Frontal cortex (tissue), 4 donors: ENCODE measurements at places on chromosomes 2 and 18.

GRCh38 chr18:34864836-34865497, 154.9 kb downstream of the DTNA start:
- DNase-seq, result no peak

GRCh38 chr2:157441072-157441454, 2.8 kb downstream of the CYTIP start:
- DNase-seq, result no peak

- DNase-seq, result no peak
Observed at GRCh38 chr2:213119061-213119809, 32.2 kb downstream of the IKZF2 start.

- DNase-seq, result no peak
Observed at GRCh38 chr2:232502511-232502910, 14.9 kb upstream of the ECEL1 start.

GRCh38 chr2:240319855-240320203, 115.6 kb upstream of the GPC1 start:
- DNase-seq, result no peak

DNA sequence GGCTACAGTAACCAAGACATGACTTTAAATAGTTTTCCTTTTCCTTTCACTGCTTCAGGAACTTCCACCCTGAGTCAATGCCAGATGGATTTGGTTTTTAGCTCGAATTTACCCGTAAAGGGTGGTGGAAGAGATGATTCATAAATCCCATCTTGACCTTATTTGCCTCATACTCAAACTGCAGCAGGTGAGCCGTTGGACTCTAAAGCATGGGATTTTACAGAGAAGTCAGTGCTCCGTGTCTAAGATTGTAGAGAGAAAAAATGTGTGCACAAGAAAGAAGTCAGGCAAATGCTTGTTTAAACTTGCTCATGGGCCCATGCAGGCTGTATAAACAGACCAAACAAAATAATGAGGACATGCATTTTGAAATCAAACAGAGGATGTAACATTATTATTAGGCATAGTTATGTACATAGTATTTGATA, 369.7 kb upstream of the TRIB2 start:
- no peak for DNase-seq

DNA sequence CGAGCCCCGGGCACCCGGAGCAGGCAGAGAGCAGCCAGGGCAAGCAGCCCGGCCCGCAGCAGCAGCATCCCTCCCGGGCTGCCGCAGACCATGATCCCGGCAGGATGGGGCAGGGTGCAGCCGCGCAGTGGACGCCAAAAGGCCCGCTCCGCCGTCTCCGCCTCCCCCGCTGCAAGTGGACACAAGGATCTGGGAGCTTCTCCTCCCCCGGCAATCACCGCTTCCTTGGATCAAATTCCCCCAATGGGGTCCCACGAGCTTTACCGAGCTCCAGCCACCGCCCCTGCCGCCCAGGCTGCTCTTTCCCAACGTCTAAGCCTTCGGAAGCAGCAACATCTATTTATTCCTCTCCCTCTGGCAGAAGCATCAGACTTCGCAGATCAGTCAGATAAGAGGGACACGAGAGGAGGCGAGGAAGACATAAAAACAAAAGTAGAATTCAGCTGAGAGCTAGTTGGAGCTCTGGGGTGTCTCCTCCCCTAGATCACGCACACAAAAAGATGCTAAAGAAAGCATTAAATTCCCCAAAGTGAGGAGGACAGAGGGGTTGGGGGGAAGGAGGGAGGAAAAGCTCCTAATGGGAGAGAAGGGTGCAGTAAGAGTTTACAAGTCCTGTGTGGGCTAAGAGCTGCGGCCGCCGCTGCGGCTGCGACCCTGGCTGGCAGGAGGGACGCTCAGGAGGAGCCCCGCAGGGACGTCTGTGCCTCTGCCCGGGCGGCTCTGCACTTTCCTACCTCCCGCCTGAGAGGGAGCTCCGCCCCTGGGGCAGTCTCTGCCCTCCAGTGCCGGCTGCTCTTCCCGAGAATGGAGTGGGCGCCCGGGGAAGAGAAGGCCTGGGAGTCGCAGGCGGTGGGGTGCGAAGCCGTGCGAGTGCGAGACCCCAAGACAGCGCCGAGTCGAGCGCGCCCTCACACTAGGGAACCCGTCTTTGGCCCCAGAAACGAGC, at the start of gene FRZB:
Gene FRZB, minus strand, starts transcription at position 177 of the 946 bp plus-strand sequence. Its CDS starts 85 bp downstream, at position 92.
- DNase-seq, result no peak

GRCh38 chr2:119753041-119753929, 6.4 kb upstream of the PTPN4 start:
- no peak for DNase-seq

DNA sequence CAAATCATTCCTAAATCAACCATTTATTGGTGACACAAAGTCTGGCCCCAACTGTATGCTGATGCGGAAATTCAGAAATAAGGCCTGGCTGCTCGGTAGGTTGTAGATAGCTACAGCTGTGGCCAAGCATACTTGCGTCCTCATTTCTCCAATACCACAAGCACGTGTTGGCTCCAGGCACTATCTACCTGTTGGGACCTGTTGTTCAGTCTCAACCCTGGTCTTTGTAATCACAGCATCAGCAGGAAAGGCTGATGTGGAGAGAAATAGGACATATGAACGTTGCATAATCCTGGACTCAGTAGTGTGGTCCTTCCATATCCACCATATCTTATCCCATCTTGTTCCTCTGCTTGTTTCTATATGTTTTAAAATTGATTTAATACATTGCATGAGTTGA, 212.6 kb downstream of the PMAIP1 start:
- no peak for DNase-seq

GRCh38 chr2:204129591-204130294, 193.2 kb downstream of the ICOS start:
- no peak for DNase-seq

DNA sequence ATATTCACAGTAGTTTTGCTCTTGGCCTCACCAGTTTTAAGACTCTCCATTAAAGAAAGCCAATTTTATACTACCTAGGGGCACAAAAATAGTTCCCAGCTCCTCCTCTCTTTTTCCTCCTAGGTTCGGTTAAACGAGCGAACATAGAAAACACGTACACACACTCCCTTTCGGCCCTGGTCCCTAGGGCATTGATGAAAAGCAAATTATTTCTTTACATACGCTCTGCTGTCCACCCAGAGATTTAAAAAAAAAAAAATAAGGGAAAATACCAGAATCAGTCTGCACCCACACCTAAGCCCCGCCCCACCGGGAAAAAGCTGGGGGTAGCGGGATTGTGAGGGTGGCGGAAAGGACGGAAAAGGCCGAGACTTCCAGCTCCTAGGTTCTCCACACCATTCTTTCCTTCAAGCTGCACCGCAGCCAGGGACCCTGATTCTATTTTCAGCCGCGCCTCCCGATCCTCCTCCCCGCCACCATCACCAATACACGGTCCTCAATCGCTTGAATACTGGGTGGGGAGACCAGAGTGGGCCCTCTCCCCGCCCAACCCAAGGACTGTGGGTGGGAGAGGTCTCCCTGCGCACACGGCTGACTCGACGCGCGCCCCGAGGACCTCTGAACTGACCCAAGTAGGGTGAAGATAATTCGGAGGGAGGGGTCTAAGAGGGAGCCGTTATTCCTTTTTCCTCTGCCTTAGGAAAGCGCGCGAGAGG, 769 bp downstream of the ATF2 start:
- peak; percentile 18 for DNase-seq
